ENCODE measurements at places on chromosomes 2 and 18.

- no peak for DNase-seq
Measured at GRCh38 chr2:183998797-183999190, 599.5 kb upstream of the ZNF804A start.

DNA sequence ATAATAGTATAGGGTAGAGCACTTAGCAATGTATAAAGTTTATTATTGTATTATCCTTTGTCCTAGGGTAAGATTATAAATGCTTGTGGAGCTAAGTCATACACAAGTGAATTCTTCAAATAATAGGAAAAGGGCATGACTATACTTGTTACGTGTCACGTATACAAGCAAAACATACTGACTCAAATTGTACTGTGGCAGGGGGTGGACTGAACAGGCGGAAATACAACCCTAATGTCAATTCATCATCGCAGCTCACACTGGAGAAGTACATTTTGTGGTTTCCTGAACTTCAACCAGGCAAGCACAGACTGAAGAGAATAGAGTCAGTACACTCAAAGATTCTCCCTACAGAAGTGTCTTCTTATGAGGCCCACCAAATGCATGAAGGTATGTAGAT, 201.0 kb downstream of the MBD2 start:
- no peak for DNase-seq

DNA sequence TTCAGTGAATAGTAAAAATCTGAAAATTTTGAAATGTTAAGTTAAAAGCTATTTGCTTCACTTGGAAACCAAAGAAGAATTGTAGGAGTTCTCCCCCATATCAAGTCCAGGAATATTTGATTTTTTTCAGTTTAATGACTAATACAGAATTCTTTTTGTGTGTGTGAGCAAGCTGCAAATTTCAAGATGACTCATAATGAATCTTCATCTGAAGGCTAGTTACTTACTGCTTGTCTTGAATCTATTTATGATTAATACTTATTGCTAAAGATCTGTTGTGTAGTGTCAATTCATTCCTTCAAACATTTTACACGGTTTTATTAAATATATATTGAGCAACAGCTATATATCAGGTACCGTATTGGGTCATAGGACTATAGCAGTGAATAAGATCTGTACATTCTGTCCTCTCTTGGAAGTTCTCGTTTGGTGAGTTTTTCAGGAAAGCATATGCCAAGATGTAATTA, 47.8 kb upstream of the CAVIN2 start:
- no peak for DNase-seq

GRCh38 chr2:179862898-179863458, 1.6 kb upstream of the ZNF385B start:
- DNase-seq, result no peak

DNA sequence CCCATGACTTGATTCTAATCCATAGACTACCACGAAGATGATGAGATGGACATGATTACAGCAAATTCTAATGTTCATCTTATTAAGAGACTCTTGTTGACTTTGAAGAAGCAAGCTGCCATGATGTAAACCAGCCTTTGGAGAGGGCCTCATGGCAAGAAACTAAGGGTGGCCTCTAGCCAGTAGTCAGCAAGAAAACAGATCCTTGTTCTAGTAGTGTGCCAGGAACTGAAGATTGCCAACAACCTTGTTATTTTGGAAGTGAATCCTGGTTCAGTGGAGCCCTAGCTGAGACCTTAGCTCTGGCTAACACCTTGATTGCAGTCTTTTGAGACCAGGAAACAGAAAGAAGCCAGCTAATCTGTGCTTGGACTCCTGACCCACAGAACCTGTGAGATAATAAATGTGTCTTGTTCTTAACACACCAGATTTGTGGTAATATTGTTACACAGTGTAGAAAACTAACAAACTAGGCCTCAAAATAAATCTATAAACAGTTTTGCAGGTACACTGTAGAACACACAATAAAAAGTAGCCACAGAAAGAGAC, 10.0 kb downstream of the PHOSPHO2 start:
- no peak for DNase-seq

DNA sequence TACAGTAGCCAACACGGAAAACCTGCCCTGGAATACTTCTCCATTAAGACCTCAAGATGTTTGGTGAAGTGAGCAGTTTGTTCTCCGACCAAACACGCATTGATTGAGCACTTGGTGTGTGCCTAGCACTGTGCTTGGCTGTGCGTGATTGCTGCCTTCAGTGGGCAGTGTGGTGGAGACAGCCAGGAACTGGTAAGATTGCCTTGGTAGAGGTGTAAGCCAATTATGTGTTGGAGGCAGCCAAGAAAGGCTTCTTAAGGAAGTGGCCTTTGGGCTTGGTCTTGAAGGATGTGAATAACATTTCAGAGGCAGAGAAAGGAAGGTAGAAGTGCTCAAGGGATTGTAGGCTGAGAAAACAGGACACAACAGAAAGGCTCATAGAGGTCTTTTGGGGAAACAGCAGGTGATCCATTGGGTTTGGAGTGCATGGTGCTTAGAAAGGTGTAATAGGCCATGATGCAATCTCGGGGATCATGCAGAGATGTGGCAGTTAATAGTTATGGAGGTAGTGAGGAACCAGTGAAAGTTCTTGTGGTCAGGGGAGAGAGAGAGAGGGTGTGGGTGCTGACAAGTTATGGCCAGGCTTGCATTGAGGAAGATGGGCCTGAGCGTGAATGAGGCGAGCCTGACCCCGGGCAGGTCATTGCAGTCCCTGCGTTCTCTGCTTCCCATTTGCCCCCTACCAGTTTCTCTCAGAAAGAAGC, 6.3 kb downstream of the B3GNT2 start:
- no peak for DNase-seq

DNA sequence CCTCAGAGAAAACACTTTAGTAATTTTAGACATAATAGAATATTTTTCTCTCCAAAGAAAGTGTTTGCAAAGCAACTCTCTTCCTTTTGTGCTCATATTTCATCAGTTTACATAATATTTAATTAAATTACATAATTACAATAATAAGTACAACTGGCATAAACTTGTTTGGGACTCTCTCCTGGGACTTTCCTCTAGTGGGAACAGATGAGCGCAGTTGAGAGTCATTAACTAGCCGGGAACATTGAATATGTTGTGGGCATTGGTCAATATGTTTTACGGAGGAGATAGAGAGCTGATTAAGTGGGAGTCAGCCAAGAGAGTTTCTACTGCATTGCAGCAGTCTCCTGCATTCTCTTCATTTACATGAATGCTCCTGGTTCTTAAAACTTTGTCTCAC, 607.7 kb downstream of the ARHGAP15 start:
- no peak for DNase-seq

GRCh38 chr18:79434607-79435401, 39.1 kb downstream of the NFATC1 start:
- no peak for DNase-seq

GRCh38 chr18:32701313-32701712, 71.5 kb downstream of the KLHL14 start:
- DNase-seq, result no peak

DNA sequence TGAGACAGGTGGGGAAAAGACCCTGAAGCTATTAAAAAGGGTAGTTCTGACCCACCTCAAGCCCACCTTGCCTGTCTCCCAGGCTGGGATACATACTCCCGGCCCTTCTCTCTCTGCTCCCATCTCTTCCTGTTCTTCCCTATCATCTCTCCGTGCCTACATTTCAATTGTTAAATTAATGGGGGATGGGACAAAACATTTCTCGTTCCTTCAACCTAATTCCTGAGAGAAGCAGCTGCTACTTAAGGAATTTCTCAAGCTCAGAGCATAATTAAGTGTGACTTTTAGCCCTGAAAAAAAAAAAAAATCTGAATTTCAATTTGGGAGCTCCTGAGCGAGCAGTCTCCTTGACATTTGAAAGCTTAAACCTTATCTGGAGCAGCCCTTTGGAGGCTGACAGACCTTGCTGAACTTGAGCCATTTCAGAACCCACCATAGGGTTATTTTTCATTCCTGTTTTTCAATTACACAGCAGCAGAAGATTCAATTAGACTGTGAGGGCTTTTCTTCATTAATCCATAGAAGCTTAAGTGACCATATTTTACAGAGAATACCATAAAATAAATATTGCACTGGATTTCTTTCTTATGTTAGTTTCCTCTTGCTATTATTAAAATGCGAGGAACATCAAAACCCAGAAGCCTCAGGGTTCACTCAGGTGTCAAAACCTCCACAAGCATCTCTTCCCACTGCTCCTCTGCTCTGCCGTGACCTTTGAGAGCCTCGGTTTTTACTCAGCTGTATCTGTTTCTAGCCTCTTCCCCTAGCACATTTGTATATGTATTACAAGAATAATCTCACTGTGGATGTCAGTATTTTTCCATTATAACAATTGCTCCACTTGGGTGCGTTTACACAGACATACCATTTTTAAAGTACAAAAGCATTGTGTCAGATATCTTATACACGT, 125.7 kb downstream of the B3GNT2 start:
- DNase-seq, result no peak

DNA sequence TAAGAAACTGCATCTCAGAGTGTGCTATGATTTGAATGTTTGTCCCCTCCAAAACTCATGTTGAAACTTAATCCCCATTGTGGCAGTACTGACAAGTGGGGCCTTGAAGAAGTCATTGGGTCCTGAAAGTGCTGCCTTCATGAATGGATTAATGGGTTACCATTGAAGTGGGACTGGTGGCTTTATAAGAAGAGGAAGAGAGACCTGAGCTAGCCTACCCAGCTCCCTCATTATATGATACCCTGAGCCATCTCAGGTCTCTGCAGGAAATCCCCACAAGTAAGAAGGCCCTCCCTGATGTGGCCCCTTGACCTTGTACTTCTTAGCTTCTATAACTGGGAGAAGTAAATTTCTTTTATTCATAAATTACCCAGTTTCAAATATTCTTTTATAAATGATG, 526.8 kb downstream of the XIRP2 start:
- no peak for DNase-seq

- no peak for DNase-seq
Measured at GRCh38 chr2:15311926-15312325, 249.2 kb downstream of the NBAS start.

- DNase-seq, result peak; percentile 24
Measured at GRCh38 chr2:1781291-1782080, 37.2 kb upstream of the PXDN start.

DNA sequence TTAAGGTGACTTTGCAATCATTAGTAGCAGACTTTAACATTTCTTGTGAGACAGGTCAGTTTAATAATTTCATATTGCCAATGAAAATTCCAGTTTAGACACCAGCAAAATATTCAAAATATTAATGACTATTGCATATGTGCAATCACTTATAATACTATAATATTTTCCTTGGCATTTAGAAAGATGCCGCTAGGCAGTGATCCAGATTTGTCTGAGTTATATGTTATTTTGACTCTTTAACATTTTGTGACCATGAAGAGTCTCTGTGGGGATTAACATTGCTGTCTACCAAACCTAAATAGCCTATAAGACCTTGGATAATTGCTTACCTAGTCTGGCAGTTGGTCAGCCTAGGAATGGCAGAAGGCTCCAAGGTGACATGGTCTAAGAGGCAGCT, 389.6 kb downstream of the THSD7B start:
- no peak for DNase-seq

DNA sequence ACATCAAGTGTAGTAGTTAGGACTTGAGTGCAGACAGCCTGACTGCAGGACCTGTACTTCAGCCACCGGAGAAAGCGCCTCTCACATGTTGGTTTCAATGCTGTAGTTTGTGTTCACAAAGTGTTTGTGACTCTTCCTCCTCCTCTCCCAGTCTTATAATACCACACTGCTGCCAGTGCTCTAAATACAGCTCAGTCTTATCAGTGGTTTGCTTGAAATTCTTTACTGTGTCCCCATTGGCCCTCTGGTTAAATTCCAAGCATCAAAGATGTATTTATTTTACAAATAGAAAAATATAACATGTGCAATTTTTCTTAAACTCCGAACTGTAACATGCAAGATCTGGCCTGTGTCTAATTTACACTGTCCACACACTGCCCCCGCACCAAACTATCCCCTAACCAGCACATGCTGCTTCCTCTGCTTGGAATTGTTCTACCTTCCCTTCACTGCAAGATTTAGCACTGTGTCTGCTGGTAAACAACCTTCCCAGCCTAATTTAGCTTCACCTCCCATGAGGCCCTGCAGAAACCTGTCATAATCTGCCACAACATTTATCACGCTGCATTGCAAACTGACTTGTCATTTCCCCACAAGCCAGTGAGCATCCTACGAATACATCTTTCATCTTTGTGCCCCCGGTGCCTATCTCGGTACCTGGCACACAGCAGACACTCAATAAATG, 77.1 kb downstream of the SUMO1 start:
- DNase-seq, result no peak

- DNase-seq, result no peak
Measured at GRCh38 chr2:42214669-42215068, 45.5 kb downstream of the EML4 start.

DNA sequence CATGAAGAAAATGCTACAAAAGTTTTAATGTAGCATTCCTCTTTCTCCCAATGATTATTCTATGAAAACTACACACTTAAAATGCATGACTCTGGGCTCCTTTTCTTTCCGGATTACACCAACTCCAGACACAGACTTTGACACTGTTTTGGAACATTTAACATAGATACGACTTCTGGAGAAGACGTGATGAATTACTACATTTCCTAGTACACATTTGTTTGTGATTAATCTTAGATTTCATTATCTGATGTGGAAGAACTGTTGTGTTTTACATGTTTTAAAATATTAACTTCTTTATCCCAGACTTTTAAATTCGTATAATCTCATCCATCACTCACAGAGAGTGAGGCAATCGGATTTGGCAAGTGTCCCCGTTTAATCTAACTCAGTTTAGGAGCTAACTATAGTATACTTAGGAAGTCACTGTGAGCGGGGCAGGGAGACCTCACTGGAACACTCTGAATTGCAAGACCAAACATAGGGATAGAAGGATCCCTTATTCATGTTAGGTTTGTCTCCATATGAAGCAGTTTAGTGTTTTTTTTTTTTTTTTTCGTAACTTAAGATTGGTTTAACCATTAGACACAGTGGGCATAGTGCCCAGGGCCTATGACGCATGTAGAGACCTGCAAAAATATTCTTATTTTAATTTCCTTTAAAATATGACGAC, 66.7 kb downstream of the PDE1A start:
- DNase-seq, result no peak

GRCh38 chr2:140596447-140596846, 1534.4 kb downstream of the LRP1B start:
- DNase-seq, result no peak

DNA sequence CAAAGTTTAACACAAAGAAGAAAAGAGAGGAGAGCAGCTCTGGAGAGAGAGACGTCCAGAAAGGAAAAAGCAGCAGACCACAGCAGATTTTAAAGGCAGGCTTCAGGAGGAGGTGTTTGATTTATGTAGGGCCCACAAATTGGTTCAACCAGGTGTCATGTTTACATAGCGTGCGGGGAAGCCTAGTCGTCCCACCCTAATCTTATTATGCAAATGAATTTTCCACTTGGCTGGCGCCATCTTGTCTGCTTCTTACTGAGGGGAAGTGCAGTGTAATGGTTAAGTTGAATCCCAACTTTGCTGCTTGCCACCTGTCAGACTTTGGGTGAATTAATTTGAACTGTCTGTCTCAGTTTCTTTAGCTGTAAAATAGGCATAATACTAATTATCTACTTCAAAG, 282.4 kb upstream of the CYRIA start:
- DNase-seq, result no peak

GRCh38 chr18:67515942-67516538, 480 bp downstream of the DSEL start:
- DNase-seq, result peak; percentile 37

GRCh38 chr2:39724828-39725144, 54.3 kb downstream of the THUMPD2 start:
- no peak for DNase-seq

GRCh38 chr18:8088626-8089025, 520.6 kb upstream of the RAB12 start:
- no peak for DNase-seq
